ENCODE measurements at places on chromosomes 1 and 21.
A peak's percentile ranks its signal among the peaks of the same experiment; 100 is the strongest.

DNA sequence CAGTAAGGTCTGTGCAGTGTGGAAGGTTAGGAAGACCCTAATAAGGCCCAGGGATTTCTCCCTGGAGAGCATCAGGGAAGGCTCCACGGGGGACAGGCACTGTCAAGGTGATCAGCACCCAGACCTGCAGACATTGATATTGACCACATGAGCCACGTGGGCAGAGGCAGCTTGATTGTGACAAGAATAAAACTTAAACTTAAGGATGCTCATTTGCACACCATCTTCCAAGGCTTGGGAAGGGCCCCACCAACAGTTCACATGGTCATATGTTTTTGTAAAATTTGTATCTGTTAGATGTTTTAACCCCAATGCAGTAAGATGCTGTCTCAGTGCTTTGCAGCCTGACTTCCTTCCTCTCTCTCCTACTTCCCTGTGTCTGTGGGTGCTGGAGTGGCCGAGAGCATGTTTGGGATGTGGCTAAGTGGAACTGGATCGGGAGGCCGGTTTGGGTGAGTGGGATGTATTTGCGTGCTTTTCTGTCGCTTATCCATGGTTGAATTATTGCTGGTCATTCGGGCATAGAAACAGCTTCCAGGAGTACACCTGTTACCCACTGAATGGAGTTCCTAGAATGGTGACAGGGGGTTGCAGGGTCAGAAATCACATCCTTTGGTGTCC, 49.8 kb upstream of the OLIG2 start:
- no peak for DNase-seq

GRCh38 chr1:158527190-158527815, 26.9 kb downstream of the OR6Y1 start:
- DNase-seq = peak; percentile 1

DNA sequence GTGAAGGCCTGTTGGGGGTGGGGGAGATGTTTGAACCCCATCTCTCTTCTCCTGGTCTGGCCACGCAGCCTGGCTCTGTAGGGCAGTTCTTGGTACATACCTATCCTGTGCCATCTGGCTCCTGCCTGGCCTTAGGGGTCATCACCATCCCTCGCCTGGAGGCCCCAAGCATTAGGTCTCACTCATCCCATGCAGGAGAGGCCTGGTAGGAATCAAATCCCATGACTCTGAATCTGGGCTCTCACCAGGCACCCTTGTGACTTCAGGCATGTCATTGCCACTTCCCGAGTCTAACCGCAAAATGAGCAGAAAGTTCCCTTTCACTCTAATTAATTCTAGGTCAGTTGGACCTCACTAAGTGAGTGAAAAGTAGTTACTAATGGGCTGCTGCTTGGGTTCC, 37.2 kb downstream of the ETNK2 start:
- no peak for DNase-seq

DNA sequence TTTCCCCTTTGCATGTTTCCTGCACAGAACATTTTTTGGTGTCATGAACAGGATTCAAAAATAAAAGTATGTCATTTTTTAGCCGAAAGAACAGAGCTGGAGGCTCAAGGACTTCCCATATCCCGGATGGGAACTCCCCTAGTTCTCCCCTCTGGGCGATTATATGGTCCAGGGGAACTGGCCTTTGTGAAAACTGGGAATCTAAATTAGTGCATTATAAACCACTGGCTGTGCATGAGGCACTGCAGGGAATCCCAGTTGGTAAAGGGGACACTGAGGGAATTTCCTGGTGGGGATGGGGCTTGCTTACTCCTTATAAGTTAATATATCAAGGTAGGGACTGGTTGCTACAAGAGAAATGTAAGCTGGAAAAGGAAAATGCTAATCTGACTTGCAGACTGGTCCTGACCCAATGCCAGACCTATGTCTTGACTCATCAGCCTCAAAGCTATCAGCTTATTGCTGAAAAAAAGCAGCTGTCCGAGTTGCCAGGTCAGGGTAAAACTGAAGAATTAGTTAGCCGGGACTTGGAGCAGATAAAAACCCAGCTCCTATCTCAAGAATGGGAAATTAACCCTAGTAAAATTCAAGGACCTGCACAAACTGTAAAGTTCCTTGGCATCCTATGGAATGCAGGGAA, 122.6 kb downstream of the FCRL5 start:
- DNase-seq = no peak

DNA sequence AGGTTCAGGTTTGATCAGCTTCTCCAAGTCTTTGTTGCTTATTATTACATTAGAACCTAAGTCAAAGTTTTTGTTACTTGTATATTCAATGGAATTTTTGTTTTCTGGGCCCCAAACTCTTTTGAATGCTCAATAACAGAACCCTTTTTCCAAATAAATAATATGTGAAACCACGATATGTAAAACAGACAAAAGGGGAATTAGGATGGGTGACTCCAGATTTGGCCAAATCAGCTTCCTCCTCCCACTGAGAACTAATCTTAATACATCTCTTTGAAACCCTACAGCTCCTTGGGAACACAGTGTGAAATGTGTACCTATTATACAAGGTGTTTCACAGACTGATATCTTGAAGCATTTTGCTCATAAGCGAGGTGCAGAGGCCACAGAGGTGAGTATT, 67.0 kb upstream of the TNFSF18 start:
- no peak for DNase-seq

GRCh38 chr1:224080115-224080774, 33.7 kb upstream of the FBXO28 start:
- DNase-seq = peak; percentile 47

GRCh38 chr1:186829686-186830587, 1.2 kb downstream of the PLA2G4A start:
- no peak for DNase-seq

DNA sequence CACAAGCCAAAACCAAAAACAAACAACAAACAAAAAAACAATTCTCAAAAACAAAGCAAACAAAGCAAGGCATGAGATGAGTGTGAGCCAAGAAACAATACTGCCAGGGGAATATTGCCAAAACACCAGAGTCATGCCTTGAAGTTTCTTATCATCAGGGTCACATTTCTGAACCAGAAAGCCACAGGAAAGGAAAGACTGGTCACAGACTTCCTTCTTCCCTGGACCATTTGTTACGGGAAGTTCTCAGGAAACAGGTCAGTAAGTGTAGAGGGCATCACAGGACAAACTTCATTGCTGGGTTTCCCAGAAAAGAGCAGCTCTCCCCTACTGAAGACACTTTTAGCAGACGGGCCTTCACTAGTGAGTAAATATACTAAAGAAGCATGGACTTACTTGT, 191.2 kb downstream of the GABPA start:
- no peak for DNase-seq

DNA sequence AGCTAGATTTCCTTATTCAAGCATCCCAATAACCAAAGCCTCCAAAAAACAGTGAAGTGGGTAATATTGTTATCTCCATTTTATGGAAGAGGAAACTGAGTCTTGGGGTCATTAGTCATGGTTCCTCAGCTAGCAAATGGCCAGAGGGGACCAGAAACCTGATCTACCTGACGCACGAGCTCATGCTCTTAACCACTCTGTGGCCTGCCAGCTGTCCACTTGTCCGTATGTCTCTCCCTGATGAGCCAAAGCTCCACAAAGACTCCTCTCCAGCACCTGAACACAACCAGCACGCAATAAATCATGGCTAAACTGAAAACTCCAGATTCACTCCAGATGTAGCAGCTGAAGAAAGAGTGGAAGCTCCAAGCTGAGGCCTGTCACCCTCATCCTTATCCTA, 5.8 kb downstream of the CAPN8 start:
- DNase-seq = no peak

Data from GM04504 (cell line).